T follicular helper cell (primary cell): ENCODE measurements at places on chromosomes 7 and 10.

- no peak for DNase-seq
Measured at GRCh38 chr10:48215486-48216203, 58.9 kb downstream of the FRMPD2 start.

- no peak for DNase-seq
Measured at GRCh38 chr7:71770269-71770907, 638.4 kb downstream of the GALNT17 start.

DNA sequence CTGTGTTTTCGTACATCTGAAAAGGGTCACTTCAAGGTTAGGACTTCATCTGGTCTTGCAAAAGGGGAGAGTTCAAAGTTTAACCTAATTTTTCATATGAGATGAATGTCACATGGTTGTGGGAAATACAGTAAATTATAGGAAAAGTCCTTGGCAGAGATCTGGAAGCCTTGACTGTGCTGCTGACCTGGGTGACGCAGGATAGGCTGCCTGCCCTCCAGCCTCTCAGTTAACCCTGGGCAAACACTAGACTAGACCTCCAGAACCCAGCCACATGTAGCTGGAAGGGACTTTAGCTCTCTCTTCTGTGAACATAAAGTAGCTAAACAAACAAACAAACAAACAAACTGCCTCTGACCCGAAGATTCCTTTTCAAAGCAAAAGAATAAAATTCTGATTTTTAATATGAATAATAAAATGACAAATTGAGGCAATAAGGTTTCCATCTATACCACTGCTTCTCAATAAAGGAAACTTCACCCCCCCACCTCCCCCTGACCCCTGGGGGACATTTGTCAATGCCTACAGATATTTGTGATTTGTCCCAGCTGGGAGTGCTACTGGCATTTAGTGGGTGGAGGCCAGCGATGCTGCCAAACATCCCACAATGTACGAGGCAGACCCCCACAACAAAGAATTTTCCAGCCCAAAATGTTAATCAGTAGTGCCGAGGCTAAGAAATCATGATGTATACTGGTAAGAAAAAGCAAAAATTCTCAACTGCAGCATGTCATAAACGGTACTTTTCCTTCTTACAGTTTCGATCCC lies 75.2 kb upstream of the PRR15 start:
- no peak for DNase-seq

GRCh38 chr10:53269482-53269881 lies 496.9 kb upstream of the MBL2 start:
- DNase-seq, result no peak

DNA sequence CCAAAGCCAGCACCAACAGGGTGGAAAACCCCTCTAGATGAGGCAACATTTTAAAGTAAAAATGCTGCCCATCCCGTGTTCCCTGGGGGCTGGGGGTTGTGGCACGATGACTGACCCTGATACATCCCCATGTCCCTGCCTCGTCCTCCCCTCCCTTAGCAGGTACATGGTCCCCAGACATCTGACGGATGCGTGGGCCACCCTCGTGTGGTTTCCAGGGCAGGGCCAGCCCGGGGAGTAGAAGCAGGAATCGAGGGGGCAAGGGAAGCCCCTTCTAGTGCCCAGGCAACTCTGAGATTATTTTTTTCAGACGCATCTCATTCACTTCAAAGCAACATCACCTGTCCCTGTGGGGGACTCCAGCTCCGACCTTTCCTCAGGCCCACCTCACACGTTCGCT lies 3.5 kb downstream of the TMEM130 start:
- no peak for DNase-seq

- DNase-seq, result no peak
Measured at GRCh38 chr10:89203237-89203636, 3.9 kb downstream of the CH25H start.

DNA sequence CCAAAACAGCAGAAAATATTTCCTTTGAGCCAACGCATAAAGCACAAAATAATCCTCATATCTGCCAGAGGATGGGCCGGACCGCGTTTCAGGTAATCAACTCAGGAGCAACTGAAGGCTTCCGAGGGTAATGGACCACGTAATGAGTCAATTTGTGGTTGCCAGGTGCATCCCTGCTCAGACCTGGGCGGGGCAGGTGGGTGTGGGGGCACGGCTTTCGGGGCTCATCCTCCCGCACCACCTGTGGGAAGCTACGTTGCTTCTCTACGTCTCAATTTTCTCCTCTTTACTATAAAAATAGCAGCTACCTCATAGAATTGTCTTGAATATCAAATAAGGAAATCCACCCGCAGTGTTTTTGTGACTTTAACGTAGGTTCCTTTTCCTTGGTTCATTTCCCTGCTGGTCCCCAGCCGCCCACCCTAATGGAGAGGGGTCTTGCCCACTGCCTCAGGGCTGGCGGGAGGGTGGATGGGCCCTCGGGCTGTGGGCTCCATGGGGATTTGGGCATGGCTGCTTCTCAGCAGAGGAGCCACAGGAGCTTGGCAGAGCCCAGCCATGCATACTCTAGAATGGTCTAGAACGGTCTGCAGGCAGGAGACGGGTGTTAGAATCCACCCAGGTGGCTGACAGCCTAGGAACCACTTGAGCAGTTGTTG lies 324.7 kb downstream of the ADARB2 start:
- no peak for DNase-seq

- peak; percentile 27 for DNase-seq
Measured at GRCh38 chr10:46255801-46256747, 30.7 kb upstream of the ANTXRL start.

DNA sequence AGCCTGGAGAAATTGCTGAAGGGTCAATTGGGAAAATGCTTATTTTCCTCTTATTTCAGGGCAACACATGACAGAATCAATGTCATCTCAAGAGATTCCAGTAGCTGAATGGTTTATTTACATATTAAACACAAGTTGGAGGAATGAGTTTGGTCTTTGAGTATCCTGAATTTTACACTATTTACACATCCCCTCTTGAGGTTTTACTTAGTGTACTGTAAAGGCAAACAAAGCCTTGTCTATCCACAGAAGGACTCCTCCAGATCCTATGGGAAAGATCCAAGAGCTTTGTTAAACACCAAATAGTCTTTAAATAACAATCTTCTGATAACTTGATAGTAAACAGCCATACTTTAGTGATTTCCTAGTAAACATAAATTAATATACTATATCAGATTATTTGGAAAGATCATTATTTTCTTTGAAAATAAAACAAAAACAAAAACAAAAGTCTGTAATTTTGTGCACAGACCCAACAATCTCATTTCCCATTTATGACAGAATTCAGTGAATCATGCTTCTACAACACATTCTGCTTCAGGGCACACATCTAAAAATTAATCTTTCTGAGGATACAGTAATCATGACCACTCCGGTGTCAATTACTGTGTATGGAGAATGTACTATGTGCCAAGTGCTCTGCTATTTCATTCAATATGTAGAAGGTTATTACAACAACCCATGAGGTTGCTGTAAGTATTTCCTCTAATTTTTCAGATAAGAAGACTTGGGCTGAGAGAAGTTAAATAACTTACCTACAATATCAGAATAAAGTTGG lies 575.0 kb upstream of the LRRTM3 start:
- no peak for DNase-seq

DNA sequence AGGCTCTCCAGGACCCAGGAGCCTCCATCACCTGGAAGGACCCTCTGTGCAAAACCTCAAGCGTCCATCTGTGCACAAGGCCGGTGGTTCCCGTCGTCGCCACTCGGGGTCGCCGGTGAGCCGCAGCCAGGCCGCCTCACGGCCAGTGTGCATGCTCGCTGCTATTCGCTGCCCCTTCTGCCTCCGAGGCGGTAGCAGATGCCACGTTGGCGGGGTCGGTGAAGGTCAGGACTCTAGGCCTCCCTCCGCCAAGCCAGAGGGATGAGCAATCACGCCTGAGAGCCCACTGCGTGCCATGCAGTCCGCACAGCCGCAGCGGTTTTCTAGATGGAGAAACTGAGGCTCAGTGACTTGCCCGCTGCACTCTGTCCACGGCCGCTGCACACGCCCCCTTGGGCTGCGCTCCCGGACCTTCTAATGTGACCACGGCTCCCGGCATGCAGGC lies 5.7 kb downstream of the UPK3B start:
- peak; percentile 29 for DNase-seq

DNA sequence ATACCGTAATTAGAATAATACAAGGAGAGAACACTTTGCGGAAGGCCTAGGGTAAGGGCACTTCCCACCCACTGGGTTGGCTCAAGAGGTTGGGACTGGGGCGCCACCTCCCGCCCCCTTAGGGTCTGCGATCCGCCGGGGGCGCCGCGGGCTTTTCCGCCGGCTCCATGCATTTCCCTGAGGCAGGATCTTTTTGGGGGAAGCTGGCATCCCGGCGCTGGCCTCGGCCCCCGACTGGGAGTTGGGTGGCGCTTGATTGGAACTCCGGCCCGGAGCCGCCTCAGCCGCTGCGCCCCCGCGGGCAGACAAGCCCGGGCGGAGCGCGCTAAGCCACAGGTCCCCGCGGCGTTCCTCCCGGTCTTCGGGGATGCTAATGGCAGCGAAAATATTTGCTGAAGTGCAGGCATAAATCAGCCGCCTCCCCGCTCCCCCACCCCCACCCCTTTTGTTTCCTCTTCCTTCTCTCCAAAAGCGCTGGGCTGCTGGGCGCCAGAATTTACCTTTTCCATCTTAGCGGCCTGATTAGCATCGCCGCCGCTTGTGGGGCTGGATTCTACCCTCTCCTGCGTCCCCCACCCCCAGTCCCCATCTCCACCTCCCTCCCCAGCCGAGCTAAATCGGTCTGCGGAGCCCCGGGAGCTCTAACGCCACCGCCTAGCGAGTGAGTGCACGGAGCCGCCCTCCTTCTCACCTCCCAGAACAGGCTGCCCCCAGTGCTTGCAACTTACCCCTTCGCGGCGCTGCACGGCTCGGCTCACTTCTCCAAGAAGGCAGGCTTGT lies 5.1 kb downstream of the UNC5B start:
- DNase-seq, result no peak

DNA sequence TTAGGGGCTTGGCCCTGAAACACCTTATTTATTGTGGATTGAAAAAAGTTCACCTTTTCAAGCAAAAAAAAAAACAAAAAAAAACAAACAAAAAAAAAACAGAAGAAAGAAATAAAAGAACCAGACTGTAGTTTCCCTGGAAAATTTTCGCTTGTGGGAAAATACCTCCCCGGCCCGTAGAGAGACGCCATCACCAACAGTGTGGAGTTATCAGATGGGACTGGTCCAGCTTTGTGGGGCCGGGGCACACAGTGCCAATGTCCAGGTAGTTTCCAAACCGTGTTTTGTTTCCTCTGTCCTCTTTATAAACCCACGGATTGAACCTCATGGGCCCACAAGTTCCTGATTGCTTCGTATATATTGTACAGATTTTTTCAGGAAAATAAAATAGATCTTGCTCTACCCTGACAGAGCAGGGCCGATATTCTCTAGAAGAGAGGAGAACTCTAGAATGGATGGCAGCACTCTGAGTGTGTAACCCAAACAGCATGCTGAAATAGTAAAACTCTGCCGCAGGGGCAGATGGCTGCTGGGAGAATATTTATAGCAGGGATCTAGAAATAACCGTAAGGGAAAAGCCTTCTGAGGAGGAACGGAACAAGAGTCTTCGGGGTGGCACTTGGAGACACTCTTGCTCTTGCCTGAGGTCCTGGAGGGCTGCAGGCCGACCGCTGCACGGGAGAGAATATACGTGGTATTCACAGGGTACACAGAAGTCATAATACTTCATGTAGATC lies 241.0 kb downstream of the FRMD4A start:
- no peak for DNase-seq

DNA sequence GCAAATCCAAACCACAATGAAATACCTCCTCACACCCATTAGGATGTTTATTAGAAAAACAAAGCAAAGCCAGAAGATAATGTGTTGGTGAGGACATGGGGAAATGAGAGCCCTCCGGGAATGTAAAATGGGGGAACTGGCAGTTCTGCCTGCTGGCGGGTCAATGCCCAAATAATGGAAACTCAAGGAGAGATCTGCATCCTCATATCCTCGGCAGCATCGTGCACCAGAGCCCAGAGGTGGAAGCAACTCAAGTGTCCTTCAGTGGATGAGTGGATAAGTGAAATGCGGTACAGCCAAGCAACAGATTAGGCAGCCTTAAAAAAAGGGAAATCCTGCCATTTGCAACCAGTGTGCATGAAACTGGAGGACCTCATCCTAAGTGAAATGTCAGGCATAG lies 325.2 kb downstream of the WDR37 start:
- DNase-seq, result no peak

DNA sequence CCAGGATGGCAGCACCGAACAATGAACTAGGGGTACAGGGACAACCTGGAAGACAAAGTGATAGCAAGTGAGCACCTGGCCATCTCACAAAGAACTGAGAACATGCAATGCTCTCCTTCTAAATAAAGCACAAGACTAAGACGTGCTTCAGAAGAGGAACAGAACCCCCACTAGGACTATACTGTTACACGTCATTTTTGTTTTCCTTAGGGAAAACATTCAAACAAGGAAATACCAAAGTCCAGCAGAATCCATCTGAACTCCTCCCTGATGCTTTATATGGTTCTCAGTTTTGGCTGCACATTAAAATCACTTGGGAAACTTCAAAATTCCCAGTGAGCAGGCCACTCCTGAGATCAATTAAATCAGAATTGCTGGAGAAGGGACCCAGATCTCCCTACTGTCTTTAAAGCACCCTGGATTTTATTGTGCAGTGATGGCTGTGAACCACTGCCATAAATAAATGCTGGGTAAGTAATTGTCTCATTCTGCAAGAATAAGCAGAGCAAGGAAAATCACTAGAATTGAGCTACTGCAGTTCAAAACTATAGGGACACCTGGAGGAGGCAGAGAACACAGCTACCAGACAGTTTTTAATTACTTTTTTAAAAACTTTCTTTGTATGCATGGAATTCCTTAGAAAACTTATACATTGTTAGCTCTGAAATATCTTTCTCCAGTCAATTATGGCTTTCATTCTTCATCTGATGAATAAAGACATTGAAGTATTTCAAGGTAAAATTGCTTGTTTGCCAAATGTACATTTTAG lies 866.5 kb upstream of the GHITM start:
- DNase-seq, result no peak

DNA sequence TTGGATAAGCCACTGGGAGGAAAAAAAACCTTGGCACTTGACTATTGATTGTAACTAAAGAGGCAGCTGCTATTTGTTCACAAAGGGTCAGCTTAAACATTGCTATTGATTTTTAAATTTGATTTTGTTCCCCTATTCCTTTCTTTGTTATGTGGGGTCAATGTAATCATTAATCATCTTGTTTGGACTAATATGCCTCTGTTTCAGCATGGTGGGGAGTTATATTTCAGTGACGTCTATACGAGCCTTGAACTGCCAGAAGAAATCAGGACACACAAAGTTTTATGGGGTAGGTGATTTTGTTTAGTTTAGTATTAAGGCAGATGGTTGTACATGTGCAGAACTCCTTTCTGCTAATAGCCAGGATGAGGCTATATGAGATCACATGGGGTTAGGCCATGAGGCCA lies 7.5 kb downstream of the AS3MT start:
- DNase-seq, result no peak

GRCh38 chr7:48245751-48246472 lies 74.7 kb downstream of the ABCA13 start:
- no peak for DNase-seq

- DNase-seq, result peak; percentile 27
Measured at GRCh38 chr7:144834641-144835144, 1.2 kb downstream of the TPK1 start.

GRCh38 chr7:44920119-44920518 lies 34.8 kb upstream of the PURB start:
- DNase-seq, result no peak

- no peak for DNase-seq
Measured at GRCh38 chr7:82762880-82763279, 319.3 kb upstream of the CACNA2D1 start.
